ENCODE measurements at places on chromosomes 13 and 19. TPM values are rescaled to one million over a fixed set of nuclear protein-coding genes. Genes with fewer than 3 reads are reported as not detected.

DNA sequence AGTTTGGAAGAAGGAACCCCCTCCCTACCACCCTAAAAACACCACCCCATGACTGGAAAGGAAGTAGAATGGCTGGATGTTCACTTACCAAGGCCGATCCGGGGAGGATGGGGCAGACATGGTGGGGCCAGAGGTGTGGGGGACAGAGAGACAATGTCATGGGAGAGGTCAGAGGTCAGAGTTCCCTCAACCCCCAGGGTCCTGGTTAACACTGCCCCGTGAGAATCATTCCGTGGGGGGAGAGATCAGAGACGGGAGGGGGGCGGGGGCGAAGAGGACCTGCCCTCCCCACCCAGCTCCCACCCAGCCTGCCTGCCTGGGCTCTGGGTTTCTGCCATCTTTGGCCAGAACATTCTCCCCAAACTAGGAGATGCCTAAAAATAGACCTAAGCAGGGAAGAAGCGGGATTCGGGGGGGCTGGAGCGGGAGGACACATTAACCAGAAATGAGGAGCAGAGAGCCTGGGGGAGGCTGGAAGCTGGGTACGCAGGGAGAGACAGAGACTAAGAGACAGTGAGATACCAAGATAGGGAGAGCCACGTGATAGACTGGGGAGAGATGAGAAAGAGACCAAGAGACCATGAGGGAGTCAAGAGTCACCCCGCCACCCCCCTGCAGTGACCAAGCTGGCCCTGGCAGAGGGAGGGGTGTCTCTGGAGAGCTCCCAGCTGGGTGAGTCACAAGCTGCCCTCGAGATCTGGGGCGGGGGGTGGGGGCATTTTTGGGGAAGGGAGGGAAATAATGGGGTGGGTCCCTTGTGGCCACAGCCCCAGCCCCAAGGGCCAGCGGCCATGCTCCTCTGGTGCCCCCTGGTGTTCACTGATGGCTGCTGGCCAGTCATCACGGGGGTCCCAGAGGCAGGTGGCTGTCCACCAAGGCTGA lies 6.1 kb upstream of the KANK2 start:
- peak; percentile 73 for DNase-seq

DNA sequence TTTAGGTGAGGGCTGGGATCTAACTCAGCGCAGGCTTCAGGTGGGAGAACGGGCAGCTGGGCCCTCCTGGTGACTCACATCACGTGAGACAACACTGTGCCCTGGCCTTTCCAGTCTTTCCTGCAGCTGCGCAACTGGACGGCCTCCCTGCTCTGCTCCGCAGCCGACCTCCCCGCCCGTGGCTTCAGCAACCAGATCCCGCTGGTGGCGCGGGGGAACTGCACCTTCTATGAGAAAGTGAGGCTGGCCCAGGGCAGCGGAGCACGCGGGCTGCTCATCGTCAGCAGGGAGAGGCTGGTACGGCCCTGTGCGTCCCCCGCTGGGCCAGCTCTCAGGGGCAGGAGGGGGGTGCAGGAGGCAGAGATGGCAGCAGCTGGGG lies 8.8 kb downstream of the SPPL2B start:
- DNase-seq: no peak

DNA sequence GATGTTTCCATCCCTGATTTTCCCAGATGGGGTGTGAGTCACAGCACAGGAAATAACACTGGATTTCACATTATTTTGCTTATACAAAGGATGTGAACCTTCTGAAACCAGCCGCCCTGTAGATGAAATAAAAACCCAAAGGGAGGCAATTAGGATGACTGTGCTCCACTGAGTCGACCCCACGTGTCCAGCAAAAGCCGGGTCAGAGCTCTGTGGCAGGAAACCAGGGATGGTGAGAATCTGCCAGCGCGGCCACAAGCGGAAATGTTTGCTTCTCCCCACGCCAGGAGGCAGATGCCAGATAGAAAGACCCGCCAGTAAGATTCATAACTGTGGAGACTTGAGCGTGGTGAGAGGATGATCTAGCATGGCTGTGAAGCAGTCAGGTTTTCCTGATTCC lies 764.4 kb downstream of the LIG4 start:
- peak; percentile 90 for DNase-seq

The POU2F2 gene
- total RNA-seq: 0.02 TPM

The BST2 gene
- 396 TPM for total RNA-seq

The ZNF541 gene
- not detected for total RNA-seq

Measured in H4 (cell line).